ENCODE measurements at places on chromosomes 13 and 19.

GRCh38 chr13:51759240-51759639 is 44.7 kb downstream of the DHRS12 start:
- DNase-seq: no peak

GRCh38 chr19:30305346-30306060 is 66.7 kb upstream of the ZNF536 start:
- DNase-seq: no peak

DNA sequence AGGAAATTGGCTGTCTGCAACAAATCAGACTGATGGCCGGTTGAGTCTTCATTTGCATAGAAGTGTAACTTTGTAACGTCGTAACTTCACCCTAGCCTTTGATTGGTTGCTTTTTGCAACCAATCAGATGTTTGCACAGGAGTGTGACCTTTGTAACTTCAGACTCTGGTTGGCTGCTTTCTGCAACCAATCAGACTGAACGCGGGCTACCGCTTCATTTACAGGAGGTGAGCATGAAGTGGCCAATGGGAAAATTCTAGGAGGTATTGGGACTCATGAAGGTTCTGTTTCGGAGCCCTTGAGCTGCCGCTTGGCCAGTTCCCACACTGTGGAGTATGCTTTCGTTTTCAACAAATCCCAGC is 441 bp upstream of the ZNF559 start:
- peak; percentile 59 for DNase-seq

DNA sequence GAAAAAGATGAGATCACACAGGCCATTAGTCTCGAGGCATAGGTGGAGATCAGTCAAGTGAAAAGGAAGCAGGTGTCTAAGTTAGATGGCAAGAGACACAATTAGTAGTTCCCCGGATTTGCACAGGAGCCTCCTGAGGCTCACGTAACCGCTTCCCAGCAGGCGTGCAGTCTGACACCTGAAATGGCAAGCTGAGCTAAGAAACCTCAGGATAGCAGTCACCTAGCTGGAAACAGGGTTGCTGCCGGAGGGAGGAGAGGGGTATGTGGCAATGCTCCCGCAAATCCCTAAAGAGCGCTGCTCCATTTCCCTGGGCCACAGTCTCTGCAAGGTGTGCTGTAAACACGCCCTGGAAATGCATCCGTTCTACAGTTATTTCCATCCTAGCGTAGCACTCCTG is 1151.0 kb downstream of the DIAPH3 start:
- no peak for DNase-seq

- peak; percentile 8 for DNase-seq
These were observed 802.3 kb upstream of the ARGLU1 start for GRCh38 chr13:107370015-107370785.

DNA sequence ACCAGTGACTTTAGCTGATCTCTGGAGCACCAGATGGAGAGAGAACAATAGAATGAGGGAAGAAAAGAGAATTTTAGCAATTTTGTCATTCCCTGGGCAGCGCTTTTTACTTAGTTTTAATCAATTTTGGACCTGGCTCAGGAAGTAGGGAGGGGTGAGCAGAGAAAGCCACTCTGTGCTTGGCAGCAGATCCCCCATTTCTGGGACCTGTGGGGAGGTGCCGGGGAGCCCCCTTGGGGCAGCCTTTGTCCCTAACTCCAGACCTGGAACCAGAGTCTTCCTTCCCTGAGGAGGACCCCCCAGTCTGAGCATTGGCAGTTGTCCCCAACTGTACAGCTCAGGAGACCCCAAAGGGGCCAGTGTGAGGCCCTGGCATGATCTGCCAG is 10.5 kb downstream of the LYL1 start:
- DNase-seq: no peak

GRCh38 chr13:100146534-100146933 is 57.6 kb downstream of the PCCA start:
- DNase-seq: no peak

- DNase-seq: no peak
These were observed at the start of gene CYP4F3 for GRCh38 chr19:15640294-15640903. Gene CYP4F3 (plus strand): TSS chr19:15640897. CDS start chr19:15641416, 519 bp downstream.
